ENCODE measurements at places on chromosomes 1 and 21.
A peak's percentile ranks its signal among the peaks of the same experiment; 100 is the strongest.

DNA sequence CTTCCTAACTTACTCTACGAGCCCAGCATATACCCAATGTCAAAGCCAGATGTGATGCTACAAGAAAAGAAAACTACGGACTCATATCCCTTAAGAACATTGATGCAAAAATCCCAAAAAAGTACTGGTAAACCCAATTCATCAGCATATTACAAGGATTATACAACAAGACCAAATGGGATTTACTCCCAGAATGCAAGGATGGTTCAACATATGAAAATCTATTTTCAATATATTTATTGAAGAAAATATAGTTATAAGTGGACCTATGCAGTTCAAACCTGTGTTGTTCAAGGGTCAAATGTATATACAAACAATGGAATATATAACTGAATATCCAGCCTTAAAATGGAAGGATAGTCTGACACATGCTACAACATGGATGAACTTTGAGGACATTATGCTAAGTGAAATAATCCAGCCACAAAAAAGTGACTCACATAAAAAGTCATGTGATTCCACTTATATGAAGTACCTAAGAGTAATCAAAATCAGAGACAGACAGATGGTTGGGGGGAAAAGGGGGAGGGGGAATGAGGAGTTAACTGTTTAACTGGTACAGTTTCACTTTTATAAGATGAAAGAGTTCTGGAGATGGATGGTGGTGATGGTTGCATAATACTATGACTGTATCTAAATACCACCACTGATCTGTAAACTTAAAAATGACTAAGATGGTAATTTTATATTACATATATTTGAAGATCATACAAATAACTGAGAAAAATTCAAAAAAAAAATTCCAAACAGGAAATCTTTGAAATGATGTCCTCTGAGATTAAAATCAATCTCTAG lies 3.7 kb upstream of the KLF18 start:
- DNase-seq: no peak

DNA sequence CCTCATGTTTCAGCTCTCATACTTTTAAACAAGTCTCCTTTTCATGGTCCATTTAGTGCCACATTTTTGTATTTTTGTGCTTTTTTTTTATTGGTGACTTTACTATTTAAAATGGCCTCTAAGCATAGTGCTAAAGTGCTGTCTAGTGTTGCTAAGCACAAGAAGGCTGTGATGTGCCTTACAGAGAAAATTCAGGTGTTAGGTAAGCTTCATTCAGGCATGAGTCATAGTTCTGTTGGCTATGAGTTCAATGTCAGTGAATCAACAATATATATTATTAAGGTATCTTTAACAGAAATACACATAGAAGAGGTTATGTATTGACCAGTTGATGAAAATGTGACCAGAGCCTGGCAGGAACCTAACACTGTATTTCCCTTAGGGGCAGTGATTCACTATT lies 12.8 kb upstream of the FUBP1 start:
- no peak for DNase-seq

DNA sequence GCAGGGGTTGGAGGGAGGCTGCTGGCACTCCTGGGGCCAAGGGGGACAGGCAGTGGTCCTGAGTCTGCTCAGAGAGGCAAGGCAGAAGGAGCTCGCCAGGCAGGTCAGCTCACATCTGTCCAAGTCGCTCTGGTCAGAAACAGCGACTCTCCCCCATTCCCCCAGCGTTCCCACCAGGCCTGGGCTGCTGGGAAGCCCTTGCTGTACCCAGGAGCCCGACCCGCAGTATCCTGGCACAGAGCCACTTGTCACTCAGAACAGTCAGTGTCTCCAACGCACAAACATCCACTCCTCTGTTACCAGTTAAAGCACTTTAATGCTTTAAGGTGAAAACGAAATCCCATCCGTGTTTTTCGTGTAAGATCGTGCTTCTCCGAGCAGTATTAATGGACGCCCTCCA lies 16.6 kb upstream of the CCDC27 start:
- DNase-seq: no peak

- DNase-seq: no peak
Measured at GRCh38 chr1:175178056-175178455, 14.5 kb downstream of the KIAA0040 start.

DNA sequence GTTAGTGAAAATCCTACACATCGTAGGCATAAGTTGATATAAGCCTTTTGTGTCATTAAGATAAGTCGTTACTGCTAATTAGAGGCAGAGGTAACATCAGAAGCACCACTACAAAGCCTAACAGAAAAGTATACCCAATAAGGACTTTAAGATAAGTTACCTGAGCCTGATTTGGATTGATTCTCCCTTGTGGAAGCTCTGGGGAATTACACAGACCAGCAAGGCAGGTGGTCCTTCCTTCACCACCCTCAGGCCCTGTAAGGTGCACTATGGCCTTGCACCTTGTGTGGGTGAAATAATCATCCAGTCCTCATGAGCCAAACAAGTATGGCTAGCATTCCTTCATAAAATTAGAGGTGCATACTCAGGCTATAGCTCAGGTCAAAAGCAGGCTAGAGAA lies 166.7 kb upstream of the CHRM3 start:
- DNase-seq: no peak

GRCh38 chr1:89688607-89689006 lies 55.7 kb downstream of the LRRC8C start:
- no peak for DNase-seq

- peak; percentile 65 for DNase-seq
Measured at GRCh38 chr1:41045740-41046139, 24.2 kb upstream of the SLFNL1 start.

DNA sequence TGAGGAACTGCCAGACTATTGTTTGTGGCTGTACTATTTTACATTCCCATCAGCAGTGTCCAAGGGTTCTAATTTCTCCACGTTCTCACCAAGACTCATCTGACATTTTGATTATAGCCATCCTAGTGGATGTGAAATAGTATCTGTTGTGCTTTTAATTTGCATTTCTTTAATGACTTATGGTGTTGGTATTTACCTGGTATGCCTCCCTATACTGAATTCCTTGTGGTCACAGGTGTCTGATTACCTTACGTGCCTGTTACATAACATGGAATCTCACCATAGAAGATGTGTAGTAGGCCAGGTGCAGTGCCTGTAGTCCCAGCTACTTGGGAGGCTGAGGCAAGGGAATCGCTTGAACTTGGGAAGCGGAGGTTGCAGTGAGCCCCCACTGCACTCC lies 13.5 kb downstream of the ZYG11A start:
- DNase-seq: no peak

Data from right cardiac atrium (tissue), 5 donors.